ENCODE measurements at places on chromosomes 11 and 22. TPM values are rescaled to one million over a fixed set of nuclear protein-coding genes. Genes with fewer than 3 reads are reported as not detected.

DNA sequence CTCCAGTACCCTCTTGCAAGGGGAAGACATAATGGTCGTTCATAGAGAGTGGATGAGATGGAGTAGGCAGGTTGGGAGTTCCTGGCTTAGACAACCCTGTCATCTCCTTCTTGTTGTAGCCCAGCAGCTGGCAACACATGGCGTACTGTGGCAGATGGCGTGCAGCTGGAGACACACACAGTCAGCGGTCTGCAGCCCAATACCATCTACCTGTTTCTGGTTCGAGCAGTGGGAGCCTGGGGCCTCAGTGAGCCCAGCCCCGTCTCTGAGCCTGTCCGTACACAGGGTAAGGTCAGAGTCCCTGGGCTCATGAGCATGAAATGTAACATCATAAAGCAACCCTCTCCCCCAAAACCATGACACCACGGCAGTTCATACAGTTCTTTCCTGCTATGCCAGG, 8.7 kb downstream of the ROBO3 start:
- H3K36me3 ChIP-seq = no peaks in the 10 kb centered on the region
- H3K4me1 ChIP-seq = peaks cover 7% of the 10 kb centered on the region
- no peak overlapping the region for H3K4me3 ChIP-seq
- H3K27me3 ChIP-seq = peaks cover 96% of the 10 kb centered on the region
- no peak for DNase-seq
- H3K27ac ChIP-seq = no peak overlapping the region

GRCh38 chr22:32652645-32653270, 148.7 kb upstream of the TIMP3 start:
- H3K36me3 ChIP-seq = no peaks in the 10 kb centered on the region
- no peaks in the 10 kb centered on the region for H3K4me1 ChIP-seq
- no peak overlapping the region for H3K4me3 ChIP-seq
- H3K27me3 ChIP-seq = no peaks in the 10 kb centered on the region
- DNase-seq = no peak

DNA sequence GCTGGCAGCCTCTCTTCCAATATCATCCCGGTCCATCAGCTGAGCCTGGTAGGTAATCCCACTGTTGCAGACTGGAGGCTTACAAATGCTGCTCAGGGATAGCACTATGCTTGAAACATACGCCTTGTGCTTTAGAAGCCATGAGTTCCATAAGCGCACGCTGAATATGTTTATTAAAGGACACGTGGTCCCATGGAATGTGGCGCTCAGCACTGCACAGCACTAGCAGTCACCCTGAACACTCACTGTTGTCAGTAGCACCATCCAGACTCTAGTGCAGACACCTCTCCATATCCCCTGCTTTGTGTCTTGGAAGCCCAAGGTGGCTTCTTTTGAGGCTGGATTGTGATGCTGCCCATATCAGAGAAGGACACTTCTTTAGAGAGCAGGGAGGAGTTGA, 120.9 kb downstream of the MAML2 start:
- peaks cover 3% of the 10 kb centered on the region for H3K36me3 ChIP-seq
- H3K4me3 ChIP-seq = no peak overlapping the region
- peaks cover 29% of the 10 kb centered on the region for H3K4me1 ChIP-seq

DNA sequence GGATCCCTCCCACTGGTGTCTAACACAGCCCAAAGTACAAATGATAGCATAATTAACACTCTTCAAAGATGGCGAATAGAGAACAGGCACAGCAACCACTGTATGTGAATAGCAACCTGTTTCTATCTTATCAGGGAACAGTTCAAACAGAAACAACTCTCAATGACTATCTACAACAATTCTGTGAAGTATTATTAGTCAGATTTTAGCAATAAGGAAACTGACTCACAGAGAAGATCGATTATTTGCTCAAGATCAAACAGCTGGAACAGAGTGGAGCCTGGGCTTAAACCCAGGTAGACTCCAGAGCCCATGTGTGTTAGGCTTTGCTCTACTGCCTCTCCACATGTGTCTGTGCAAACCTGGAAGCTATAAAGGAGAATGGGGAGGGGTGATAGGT, 88.7 kb downstream of the C11orf58 start:
- H3K4me3 ChIP-seq = no peak overlapping the region
- no peaks in the 10 kb centered on the region for H3K27me3 ChIP-seq
- no peak for DNase-seq

DNA sequence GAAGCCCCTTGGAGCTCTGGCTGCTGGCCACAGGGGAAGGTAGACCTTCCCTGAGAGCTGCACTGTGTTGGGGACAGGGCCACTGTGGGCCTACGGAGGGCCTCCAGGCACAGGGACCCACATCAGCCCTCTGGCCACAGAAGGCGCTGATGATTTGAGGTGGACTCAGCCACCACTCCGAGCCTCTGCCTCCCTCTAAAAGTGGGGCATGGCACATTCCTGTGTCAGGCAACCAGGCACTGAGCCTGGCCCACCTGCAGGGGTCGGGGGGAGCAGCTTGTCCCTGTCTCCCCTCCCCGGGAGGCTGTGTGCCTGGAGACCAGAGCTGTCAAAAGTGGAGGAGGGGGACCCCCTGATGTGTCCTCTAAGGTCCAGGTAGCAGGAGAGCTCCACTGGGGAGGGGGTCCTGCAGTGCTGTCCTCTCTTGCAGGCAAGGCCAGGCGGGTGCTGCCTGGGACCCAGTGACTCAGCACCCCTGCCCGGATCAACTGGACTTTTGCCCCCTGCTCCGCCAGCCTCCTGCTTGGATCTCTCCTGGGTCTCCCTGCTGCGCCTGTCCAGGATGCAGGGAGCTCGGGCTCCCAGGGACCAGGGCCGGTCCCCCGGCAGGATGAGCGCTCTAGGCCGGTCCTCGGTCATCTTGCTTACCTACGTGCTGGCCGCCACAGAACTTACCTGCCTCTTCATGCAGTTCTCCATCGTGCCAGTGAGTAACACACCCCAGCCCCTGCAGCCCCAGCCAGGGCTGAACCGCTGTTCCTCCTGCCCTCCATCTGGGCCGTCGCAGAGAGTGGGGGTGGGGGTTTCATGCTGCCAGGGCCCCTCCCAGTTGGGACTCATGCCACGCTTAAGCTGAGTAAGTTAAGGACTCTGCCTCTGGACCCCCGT, 17.5 kb upstream of the CDKN1C start:
- no peak overlapping the region for H3K27ac ChIP-seq
- peak overlapping the region; percentile 56 for H3K4me3 ChIP-seq
- DNase-seq = no peak
- no peaks in the 10 kb centered on the region for H3K36me3 ChIP-seq

UBQLN3 gene
- total RNA-seq = under 0.01 TPM

- H3K4me3 ChIP-seq = no peak overlapping the region
- no peak for DNase-seq
Observed at GRCh38 chr11:28735511-28735910, 627.3 kb downstream of the METTL15 start.

GRCh38 chr11:126990716-126991480, 9.7 kb downstream of the KIRREL3 start:
- H3K4me3 ChIP-seq = no peak overlapping the region
- no peak for DNase-seq
- no peaks in the 10 kb centered on the region for H3K36me3 ChIP-seq

BIRC3 gene
- total RNA-seq = 63.6 TPM

PYGM gene
- 1.0 TPM for total RNA-seq

DNA sequence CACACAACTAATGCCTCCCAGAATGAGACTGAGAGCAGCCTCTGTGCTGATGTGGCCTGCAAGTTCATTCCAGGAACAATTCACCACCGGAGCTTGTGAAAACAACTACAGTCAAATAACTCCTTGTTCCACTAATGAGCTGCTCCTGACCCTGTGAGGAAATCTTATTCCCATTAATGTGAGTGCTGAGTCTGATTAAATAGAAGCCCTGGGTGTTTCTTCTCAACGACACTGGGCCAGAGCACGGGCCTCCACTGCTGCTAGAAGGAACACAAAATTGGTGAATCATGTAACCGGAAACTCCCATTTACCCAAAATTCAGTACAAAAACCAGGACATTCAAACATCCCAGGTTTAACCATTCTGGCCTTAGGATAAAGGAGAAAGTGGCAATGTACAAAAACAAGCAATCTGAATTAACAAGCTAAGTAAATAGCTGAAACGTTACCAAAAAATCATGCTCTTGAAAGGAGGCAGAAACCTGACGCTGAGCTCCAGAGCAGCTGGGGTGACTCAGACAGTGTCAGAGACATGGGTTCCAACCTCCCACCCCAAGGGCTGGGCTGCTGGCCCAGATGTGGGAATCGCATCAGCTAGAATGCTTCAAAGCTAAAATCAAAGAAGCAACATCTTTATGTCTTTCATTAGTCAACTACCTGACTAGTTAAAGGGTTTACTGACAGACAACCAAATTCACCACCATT, 26.7 kb downstream of the SERGEF start:
- H3K36me3 ChIP-seq = peaks cover 8% of the 10 kb centered on the region
- no peak overlapping the region for H3K4me3 ChIP-seq
- no peak overlapping the region for H3K27ac ChIP-seq
- no peak for DNase-seq
- no peaks in the 10 kb centered on the region for H3K27me3 ChIP-seq

- no peak within 1 kb of the TSS for H3K27ac ChIP-seq
- no peaks in the 10 kb centered on the region for H3K36me3 ChIP-seq
- H3K4me3 ChIP-seq = peak within 1 kb of the TSS; percentile 29
- peaks cover 27% of the 10 kb centered on the region for H3K4me1 ChIP-seq
- no peak for DNase-seq
Observed at GRCh38 chr22:26656891-26657851, at the start of gene MIAT. Gene MIAT, plus strand, starts transcription at chr22:26657588.

NRXN2 gene
- total RNA-seq = 0.85 TPM

- no peaks in the 10 kb centered on the region for H3K27me3 ChIP-seq
- no peaks in the 10 kb centered on the region for H3K36me3 ChIP-seq
- no peaks in the 10 kb centered on the region for H3K4me1 ChIP-seq
- no peak overlapping the region for H3K27ac ChIP-seq
- H3K4me3 ChIP-seq = no peak overlapping the region
- no peak for DNase-seq
Observed at GRCh38 chr11:103870821-103871309, 165.6 kb upstream of the DDI1 start.

ST14 gene
- 13.7 TPM for total RNA-seq

DNA sequence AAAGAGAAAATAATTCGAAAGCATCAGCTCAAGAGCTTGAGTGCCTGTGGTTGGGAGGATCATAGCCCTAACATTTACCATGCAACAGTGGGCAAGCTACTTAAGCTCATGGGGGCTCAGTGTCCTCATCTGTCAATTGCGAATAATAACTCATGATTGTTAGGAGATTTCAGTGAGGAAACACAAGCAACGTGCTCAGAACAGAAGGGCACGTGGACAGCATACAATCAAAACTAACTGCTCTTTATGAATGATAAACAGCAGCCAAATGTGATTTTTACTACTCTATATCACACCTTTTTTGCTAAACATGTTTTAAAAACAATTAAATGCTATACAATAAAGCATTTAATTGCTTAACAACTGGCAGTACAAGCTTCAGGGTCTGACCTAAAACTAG, 310.1 kb upstream of the NARS2 start:
- no peak for DNase-seq
- H3K27ac ChIP-seq = no peak overlapping the region
- no peaks in the 10 kb centered on the region for H3K36me3 ChIP-seq
- no peaks in the 10 kb centered on the region for H3K27me3 ChIP-seq
- no peak overlapping the region for H3K4me3 ChIP-seq
- H3K4me1 ChIP-seq = no peaks in the 10 kb centered on the region

- no peaks in the 10 kb centered on the region for H3K36me3 ChIP-seq
- no peak for DNase-seq
- H3K27me3 ChIP-seq = peaks cover 3% of the 10 kb centered on the region
- no peaks in the 10 kb centered on the region for H3K4me1 ChIP-seq
Observed at GRCh38 chr11:126633330-126633729, 277.8 kb downstream of the ST3GAL4 start.

OR52E8 gene
- not detected for total RNA-seq

OR5B21 gene
- total RNA-seq = not detected

MUC2 gene
- under 0.01 TPM for total RNA-seq

DNA sequence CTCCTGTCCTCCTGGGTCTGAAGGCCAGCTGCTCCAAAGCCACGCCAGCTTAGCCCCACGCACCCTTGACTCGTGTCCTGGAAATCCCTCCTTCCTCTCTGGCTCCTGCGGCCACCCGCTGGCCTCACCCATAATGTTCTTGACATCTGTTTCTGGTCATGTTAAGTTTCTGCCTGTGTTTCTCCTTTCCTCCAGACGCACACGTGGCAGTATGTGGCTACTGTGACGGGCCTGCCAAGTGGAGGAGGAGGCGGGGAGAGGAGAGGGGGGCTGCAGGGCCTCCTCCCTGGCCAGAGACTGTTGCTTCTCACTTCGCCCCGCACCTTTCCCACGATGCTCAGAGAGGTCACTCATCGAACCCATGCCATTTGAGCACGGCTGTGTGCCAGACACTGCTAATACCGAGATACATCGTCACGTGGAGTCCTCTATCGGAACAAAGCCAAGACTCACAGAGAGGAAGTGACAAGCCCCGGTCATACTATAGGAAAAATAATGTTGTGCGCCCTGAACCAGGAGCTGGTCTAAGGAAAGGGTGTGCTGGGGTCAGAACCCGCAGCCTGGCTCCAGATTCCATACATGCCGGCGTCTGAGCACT, 11.5 kb downstream of the C1QTNF6 start:
- no peaks in the 10 kb centered on the region for H3K27me3 ChIP-seq
- H3K27ac ChIP-seq = peak overlapping the region; percentile 40
- H3K4me1 ChIP-seq = peaks cover 15% of the 10 kb centered on the region
- DNase-seq = no peak

SYCE3 gene
- 0.19 TPM for total RNA-seq

SERPIND1 gene
- total RNA-seq = 0.05 TPM

GRCh38 chr22:46008836-46009596, 32.1 kb upstream of the WNT7B start:
- peaks cover 4% of the 10 kb centered on the region for H3K4me1 ChIP-seq
- DNase-seq = no peak
- no peak overlapping the region for H3K27ac ChIP-seq
- H3K36me3 ChIP-seq = no peaks in the 10 kb centered on the region

LRRN4CL gene
- total RNA-seq = 0.80 TPM

SPON1 gene
- 3.6 TPM for total RNA-seq

SLC22A9 gene
- total RNA-seq = not detected

DNA sequence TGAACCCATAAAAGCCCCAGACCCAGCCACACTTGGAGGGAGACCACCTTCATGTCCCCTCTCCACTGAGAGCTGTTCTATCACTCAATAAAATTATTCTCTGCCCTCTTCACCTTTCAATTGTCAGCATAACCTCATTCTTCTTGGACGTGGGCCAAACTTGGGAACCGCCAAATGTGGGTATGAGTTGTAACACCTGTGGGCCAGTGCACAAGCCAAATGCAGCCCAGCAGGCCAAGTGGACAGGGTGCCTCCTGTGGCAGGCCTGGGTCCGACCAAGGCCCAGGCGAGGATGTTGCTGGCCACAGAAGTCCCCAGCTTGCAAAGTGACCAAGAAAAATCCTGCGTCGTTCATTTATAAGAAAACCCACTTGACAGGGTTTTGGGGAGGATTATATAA, 621.2 kb downstream of the METTL15 start:
- no peaks in the 10 kb centered on the region for H3K4me1 ChIP-seq
- no peak overlapping the region for H3K4me3 ChIP-seq
- DNase-seq = no peak
- no peaks in the 10 kb centered on the region for H3K36me3 ChIP-seq
- no peak overlapping the region for H3K27ac ChIP-seq

- H3K4me3 ChIP-seq = no peak overlapping the region
- H3K27me3 ChIP-seq = peaks cover 25% of the 10 kb centered on the region
- peaks cover 6% of the 10 kb centered on the region for H3K4me1 ChIP-seq
- no peak overlapping the region for H3K27ac ChIP-seq
- no peaks in the 10 kb centered on the region for H3K36me3 ChIP-seq
Observed at GRCh38 chr11:130454491-130455252, 6.2 kb downstream of the ADAMTS15 start.

- H3K27me3 ChIP-seq = no peaks in the 10 kb centered on the region
- no peak overlapping the region for H3K27ac ChIP-seq
Observed at GRCh38 chr22:30253205-30253852, 6.8 kb upstream of the LIF start.
